NCI-H82 (cell line): ENCODE measurements at places on chromosomes 4 and X.

DNA sequence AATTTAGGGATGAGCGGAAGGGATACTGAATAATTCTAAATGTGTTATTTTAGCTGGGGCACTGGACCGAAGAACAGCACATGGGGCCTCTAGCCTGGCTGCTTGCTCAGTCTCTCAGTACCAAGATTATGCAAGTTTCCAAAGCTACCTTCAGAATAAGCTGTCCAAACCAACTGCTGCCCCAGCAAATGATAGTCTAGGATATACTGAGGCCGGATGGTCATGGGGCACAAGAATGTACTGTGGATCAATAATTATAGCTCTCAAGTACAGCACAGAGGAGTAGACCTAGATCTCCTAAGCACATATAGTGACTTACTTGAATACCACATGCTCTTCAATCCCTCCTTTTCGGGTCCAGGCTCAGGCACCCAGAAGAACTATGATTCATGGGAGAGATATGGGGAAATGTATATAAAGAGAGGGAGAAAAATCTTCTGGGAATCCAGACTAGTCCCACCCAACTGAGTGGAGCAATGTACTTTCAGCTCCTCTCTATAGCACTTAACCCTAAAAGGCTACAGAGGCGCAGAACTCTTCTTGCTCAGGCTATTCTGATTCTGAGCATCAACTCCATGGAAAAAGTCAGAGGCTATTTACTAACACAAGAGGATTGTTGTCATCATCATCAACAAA, 160.3 kb upstream of the GPC4 start:
- no peak for DNase-seq

DNA sequence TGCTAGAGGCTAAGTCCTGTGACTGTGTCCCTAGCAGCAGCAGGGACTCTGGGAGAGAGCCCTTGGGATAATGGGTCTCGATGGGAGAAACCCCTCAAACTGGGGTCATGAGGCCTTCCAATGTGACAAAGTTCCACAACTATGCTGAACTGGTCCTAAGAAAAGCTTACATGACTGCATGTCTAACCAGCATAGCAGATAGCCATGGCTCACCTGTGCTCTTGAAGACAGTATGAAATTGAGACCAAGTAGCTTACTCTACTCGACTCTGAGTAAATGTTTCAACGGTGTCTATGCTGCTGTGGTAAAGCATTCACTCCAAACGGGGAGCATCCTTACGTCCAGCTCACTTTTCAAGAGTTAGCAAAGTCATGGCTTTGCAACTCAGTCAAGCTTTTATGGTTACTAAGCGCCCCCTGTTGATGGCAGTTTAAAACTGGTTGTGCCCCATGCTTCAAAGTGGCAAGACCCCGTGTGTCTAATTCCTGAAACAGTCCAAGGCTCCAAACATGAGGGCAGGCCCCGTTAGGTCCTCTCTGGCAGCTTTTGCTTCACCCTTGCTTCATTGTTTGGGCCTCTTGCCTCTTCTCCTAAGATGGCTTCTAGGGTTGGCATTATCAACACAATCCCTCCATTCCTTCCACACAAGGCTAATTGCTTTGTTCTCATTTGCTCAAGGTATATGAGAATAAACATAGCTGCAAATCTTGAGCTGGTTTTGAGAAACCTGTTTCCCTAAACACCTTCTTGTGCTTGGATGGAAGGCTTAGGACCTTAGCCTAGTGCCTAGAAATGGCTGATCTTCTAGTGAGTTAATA, 46.6 kb downstream of the CCNG2 start:
- peak; percentile 90 for DNase-seq

DNA sequence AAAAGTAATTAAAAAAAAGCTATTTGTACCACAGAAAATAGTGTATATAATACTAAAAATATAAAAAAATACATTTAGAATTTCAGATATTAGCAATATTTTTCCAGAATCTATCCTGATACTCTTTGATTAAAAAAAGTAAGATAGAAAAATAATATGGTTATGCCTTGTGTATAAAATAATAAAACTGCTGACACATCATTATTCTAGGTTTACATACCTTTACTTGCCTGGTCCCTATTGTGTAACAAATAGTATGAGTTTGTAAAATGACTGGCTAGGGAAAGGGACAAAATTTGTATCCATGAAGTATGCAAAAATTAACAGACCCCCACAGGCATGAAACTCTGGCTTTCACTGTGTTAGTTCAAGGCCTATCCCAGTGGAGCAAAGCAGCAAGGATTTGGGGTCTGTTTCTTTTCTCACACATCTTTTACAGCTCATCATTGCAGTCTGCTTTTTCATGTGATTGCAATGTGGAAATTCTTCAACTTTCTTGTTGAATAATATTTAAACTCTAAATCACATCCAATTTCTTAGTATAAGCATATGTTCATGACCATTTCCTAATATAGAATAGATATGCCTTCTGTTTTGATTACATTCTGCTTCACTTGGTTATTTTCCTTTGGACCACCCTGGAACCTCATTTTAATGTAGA, 136.7 kb upstream of the PCDH18 start:
- no peak for DNase-seq

DNA sequence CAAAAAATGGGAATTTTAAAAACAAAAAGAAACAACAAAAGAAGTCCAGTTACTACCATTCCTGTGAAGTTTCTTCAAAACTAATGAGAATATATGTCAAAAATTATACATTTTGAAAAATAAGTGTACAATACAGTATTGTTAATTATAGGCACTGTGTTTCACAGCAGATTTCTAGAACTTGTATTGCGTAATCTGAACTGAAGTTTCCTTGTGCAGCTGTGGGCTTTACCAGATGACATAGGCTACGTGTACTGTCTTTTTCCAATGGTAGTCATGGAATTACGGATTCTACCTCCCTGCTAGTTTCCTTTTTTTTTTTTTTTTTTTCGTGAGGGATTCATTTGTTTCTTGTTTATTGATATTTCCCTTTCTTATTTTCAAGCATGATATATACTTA, 113.8 kb upstream of the GABRA2 start:
- DNase-seq, result no peak

DNA sequence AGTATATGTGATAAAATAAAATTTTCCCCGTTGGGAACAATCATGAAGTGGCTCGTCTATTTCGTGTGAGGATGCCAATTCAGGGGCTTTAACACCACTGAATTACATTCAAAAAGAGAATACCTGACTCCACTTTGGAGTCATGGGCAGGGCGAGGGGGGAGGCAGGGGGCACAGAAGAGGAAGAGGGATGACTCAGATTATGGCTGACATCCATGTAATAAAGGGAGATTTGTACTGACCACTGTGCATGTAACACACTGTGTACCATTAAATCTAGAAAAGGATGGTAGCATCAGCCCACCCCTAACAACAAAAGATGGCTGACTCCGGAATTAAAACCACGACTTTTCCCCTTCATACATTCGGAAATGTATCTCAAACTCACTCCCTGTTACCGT, 1.3 kb downstream of the SLC9A7 start:
- no peak for DNase-seq

DNA sequence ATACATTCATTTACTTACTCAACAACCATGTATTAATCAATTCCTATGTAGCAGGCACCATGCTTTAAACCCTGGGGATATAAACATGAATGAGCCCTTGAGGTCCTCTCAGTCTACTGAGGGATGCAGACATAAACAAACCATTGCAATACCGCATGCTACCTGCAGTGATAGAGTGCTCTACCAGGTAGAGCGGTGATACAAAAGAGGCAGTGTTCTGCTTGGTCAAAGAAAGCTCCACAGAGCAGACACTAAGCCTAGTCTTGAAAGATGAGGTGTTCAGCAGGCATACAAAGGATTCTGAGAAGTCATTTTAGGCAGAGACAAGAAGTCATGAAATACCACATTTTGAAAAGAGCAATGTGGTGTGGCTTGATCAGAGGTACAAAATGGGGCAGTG, 26.9 kb upstream of the AMOT start:
- DNase-seq, result peak; percentile 18

- DNase-seq, result no peak
Observed at GRCh38 chr4:153510252-153511001, 44.3 kb downstream of the TMEM131L start.

- no peak for DNase-seq
Observed at GRCh38 chr4:151715881-151716280, 44.9 kb downstream of the GATB start.

DNA sequence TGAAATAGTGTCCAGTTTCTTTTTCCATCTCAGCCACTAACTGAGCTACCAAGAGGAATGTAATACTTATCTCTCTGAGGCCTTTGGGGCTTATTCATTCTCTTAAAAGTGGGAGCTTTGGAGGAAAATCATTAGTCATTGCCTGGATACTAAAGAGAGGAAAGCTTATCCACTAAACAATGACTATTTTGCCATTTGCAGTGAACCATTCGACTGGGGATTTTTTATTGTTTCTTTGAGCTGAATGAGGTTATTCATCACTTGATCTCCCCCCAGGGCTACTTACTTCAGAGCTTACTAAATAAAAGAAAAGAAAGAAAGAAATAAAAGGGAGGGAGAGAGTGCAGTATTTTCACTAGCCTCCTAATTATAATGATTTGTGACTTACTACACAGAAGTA, 1329.5 kb upstream of the TENM3 start:
- DNase-seq, result no peak

DNA sequence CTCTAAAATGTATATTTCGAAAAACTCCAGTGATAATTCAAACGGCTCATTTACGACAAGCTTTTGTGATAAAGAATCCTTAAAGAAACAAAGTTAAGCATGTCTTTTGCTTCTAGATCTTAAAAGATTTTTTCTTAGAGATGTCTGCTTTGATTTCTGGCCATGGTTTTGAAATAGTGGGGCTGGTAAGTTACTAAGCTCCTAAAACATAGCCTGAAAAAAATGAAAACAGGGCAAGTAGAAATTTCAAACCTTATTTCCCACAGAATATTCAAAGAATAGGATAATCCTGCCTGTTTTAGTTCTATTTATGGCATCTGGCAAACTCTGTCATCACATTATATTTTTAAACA, 318.3 kb downstream of the ARHGAP24 start:
- no peak for DNase-seq

DNA sequence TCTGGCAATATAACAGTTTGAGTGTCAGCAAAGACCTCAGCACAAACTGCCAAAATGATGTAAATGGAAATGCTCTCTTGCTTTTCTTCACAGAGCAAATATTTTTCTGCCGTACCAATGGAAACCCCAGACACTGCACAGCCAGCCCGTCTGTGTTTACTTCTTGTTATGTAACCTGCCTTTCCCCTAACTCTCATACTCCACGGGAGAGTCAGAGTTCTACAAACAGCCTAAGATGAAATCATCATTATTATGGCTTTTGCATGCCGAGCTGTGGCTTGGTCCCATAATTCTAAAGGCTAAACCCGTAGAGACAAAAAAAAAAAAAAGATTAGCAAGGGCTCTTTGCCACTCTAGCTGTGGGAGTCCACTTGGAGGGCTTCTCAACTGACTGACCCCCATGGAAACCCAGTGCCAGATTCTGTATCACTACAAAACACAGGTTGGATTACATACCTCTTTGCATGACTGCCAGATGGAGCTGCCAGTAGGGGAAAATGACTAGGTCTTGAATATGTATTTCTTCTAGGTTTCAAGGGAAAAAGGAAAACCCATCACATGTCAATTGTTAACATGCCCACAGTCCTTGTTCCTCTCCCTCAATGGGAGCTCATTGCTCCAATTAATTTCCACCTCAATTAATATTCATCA, 197.2 kb upstream of the CNKSR2 start:
- no peak for DNase-seq

DNA sequence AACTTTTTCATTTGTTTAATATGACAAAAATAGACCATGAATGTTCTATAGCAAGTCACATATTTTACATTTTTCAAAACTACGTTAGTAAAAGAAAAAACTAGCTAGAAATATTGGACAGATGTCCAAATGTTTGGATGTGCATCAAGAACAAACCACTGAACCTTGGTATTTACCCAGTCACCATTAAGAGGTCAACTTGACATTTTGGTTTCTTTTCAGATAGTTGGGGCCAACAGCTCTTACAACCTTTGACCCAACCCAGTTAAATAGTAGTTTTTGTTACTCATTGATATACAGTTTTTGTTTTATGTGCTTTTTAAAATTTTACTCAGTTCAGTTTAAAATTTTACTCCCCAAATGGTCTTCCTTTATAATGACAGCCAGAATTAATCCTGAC, 238.7 kb upstream of the TET2 start:
- no peak for DNase-seq

GRCh38 chr4:26793735-26794134, 66.9 kb upstream of the STIM2 start:
- peak; percentile 24 for DNase-seq

DNA sequence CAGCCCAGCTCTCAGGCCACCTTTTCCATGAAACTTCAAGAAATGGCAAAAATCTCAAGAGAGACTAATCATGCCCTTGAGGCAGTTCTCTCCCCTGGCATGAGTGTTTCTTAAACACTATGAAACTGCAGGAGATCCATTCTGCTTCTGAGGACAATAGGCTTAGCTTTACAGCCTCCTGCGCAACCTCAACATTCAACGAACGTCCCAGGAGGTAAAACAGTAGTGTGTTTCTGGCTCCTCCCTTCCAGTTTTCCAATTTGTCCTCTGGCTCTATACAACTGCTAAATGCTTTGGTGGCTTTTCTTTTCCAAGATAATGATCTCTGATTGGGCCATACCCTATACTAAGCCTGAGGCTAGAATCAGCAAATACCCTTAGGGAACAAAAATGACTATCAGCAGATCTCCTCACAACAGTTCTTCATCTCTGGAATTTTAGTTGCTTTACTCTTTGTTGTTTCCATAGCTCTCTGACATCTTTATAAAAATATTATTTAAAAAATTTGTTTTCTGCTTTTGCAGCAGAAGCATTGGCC, 87.0 kb upstream of the FAT1 start:
- no peak for DNase-seq

DNA sequence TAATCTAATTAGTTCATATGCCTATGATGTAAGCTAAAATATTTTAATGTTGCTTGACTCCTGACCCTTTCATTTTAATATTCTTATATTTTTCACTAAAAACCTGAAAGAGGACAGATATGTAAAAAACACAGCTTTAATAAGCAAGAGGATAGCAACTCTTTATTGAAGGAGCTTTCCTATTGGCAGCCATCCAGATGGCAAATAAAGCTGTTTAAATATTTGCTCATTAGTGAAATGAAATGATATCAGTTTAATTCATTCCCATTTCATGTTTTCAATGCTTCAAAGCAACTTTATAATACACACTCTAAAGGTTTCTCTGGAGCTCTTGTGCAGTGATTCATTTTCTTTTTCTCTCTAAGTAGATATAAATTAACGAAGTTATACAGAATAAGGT, 473.4 kb downstream of the PCDH7 start:
- DNase-seq, result no peak

GRCh38 chr4:138646383-138646782, 369.2 kb upstream of the NOCT start:
- DNase-seq, result no peak

GRCh38 chr4:181264893-181265292, 978.3 kb upstream of the TENM3 start:
- no peak for DNase-seq

GRCh38 chr4:26763648-26764047, 97.0 kb upstream of the STIM2 start:
- DNase-seq, result no peak

DNA sequence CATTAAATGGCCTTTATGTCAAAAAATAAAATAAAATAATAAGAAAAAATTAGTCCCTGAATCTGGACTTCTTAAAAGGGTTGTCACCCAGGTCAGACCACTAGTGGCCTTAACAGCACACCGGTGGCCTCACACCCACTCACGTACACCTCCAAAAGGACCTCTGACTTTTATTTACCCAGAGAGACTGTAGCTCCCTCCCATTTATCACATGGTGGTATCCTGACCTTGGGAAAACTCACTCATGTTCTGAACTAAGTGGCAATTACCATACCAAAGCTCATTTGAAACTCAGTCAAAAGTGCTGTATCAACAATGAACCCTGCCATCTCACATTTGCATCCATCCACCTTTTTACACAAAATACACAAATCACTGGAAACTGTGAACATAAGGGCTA, 53.1 kb upstream of the MAP3K15 start:
- no peak for DNase-seq
